ENCODE measurements at places on chromosomes 12 and 14.

- DNase-seq = no peak
These were observed 26.7 kb downstream of the NTN4 start for GRCh38 chr12:95763809-95764253.

GRCh38 chr14:32324601-32325000 lies 4.5 kb upstream of the AKAP6 start:
- DNase-seq = no peak

DNA sequence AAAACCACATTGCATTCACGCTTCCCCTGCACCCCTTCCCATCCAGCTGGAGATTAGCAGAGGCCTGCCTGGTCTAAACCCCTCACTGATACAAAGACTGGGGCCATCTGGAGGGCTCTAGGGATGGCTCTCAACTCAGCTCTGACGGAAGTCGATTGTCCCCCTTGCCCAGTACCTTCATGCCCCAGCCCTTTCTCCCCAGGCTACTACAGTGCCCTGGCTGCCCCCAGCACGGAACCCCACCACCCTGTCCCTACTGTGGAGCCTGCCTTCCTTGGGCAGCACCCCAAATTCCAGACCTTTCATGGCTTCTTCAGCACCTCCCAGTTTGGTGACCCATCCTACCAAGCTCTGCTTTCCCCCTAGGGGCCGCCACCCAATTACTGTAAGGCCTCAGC lies 25.6 kb downstream of the ZFP36L1 start:
- DNase-seq = no peak

DNA sequence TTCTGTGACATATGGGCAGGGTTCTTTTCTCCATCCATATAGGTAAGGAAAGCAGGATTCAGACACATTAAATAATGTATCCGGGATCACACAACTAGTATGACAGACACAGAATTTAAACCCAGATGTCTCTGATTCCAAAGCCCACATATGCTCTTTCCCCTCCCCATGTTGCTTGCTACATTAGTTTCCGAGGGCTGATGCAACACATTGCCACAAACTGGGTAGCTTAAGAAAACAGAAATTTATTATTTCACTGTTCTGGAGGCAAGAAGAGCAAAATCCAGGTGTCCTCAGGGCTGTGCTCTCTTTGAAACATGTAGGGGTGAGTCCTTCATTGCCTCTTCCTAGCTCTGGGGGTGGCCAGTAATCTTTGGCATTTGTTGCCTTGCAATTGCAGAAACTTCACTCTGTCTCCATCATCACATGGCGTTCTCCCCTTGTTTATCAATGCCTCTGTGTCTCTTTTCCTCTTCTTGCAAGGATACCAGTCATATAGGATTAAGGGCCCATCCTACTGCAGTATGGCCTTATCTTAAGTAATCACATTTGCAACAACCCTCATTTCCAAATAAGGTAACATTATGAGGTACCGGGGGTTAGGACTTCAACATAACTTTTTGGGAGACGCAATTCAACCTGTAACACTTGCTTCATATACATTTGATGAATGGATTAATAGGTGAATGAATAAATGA lies 83.0 kb upstream of the CCND2 start:
- no peak for DNase-seq

GRCh38 chr14:104106471-104106991 lies 21.0 kb downstream of the ASPG start:
- no peak for DNase-seq

- DNase-seq = no peak
These were observed 4.7 kb downstream of the VSIG10 start for GRCh38 chr12:118098911-118099671.
